NCI-H774 (cell line): ENCODE measurements at places on chromosomes 3 and 15.
A peak's percentile ranks its signal among the peaks of the same experiment; 100 is the strongest.

GRCh38 chr3:52532838-52533622 lies 627 bp downstream of the NT5DC2 start:
- DNase-seq = no peak

GRCh38 chr3:66729687-66730393 lies 229.0 kb upstream of the LRIG1 start:
- no peak for DNase-seq

DNA sequence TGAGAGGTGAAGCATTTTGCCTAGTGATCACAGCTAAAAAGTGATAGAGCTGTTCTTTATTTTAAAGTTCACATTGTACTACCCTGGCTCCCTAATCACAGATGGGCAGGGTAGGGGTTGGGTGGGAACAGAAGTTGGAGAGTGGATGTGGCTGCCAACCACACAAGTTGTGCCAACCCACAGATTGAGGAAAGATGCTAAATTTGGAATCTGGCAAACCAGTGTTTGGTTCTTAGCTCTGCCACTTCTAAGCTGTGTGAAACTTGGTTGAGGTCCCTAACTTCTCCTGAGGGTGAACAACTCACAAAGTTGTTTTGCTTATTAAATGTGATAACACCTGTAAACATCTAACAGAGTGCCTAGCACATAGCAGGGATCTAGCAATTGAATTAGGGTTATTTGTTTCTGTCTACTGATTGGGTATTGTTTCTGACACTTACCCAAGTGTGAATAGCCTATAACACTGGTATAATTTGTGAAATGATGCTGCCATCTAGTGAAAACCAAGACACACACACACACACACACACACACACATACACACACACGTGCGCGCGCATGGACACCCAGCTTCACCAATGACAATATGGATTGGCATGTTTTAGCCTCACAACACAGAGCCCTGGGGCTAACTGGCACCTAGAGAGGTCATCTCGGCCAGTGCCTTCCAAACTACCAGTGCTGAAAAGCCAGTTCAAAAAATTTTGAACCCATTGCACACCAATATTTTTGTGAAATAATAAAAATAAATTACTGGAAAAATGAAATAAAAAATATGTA lies 25.3 kb downstream of the ADGRG7 start:
- no peak for DNase-seq

- DNase-seq = no peak
These were observed 473.6 kb upstream of the PROK2 start for GRCh38 chr3:72258361-72259141.

GRCh38 chr3:194661374-194661773 lies 10.6 kb downstream of the LSG1 start:
- DNase-seq = no peak

DNA sequence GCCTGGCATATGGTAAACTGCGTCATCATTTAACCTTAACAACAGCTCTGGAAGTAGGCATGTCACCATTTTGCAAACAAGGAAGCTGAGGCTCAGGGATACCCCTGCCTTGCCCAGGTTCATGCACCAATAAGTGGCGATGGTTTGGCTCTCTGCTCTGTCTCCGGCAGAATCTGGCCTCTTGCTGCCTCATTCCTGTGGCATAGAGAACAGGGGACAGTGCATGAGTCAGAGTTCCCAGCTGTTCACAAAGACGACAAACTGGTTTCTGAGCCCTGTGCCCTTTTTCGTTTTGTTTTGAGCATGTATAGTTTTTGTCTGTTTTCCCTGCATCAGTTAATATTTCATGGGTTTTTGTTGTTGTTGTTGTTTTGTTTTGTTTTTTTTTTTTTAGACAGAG lies 236.8 kb downstream of the OPA1 start:
- DNase-seq = peak; percentile 70

- no peak for DNase-seq
These were observed 35.9 kb upstream of the CMSS1 start for GRCh38 chr3:99781761-99782160.

- no peak for DNase-seq
These were observed 20.5 kb downstream of the MYO1E start for GRCh38 chr15:59352189-59352588.

DNA sequence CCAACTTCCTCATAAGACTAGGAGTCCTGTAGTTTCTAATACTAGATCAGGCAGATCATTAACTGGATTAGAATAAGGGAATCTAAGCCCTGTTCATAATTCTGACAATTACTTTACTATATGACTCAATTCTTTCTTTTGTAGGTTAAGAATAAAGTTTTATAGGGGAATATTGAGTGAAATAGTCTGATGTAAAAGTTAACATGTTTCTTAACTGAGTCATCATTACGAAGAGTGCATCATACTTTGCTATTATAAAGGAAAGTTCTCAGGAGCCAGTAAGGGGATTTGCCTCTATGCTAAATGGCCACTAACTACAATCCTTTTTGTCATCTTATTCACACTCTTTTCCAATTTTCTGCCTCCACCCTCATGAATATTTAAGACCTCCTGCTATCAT lies 63.1 kb downstream of the POLQ start:
- no peak for DNase-seq

GRCh38 chr3:185216607-185216958 lies 37.3 kb downstream of the EHHADH start:
- DNase-seq = no peak

GRCh38 chr3:108669208-108669607 lies 79.7 kb downstream of the DZIP3 start:
- DNase-seq = no peak
